GM23248 (cell line): ENCODE measurements at places on chromosomes 4 and X. TPM values are rescaled to one million over a fixed set of nuclear protein-coding genes. Genes with fewer than 3 reads are reported as not detected.

The PRRG3 gene
- not detected in 2 replicates for total RNA-seq

- DNase-seq = peak; percentile 85
Observed at GRCh38 chr4:71186566-71187403, 152.0 kb upstream of the SLC4A4 start.

DNA sequence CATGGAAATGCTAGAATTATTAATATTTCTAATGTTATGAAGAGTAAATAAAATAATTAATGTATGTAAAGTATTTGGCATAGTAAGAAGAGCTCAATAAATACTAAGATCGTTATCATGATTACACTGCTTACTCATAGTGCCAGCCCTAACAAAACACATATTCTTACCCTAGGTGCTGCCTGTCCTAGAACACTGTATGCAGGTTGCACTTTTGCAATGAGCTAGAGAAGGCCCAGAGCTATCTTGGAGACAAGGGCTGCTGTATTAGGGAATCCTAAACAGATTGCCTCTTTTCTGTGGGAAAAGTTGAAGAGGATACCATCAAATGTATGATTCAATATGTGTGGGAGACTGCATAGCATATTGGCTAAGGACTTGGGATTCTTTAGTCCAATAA lies 48.0 kb upstream of the TMEM164 start:
- DNase-seq = peak; percentile 14

DNA sequence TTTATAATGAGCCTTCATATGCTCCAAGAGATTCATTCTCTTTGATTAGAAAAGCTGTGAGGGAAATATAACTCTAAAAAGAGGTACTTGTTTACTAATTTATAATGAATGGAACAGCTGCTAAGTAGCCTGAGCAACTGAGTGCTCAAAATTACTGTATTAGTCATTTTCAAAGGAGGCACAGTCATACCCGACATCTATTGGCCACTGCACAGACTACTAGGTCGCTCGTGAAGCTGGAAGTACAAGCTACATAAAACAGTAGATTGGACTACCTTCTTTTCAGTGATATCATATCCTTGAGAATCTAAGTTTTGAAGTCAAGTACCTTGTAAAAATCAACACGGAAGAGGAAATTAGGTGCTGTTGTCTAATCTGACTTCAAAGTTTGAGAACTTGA lies 52.0 kb upstream of the GLRB start:
- DNase-seq = peak; percentile 20

GRCh38 chr4:42906341-42906740 lies 13.8 kb downstream of the GRXCR1 start:
- no peak for DNase-seq

- no peak for DNase-seq
Observed at GRCh38 chr4:150411520-150411919, 170.4 kb upstream of the MAB21L2 start.

DNA sequence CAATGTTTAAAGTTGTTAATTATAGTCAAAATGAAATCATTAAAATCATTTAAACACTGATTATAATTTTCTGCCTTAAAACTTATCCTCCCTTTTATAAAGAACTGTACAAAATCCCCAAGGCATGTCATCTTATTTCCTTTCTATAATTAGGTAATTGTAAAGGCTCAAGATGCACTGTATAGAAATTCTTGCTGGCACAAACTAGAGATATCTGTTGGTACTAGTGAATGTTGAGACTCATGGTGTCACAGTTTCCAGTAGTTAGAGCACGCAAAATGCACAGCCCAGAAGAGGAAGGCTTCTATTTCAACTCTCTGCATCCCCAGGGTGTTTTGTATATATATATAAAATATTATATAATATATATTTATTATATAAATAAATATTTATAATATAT lies 22.7 kb upstream of the PLA2G12A start:
- DNase-seq = no peak

DNA sequence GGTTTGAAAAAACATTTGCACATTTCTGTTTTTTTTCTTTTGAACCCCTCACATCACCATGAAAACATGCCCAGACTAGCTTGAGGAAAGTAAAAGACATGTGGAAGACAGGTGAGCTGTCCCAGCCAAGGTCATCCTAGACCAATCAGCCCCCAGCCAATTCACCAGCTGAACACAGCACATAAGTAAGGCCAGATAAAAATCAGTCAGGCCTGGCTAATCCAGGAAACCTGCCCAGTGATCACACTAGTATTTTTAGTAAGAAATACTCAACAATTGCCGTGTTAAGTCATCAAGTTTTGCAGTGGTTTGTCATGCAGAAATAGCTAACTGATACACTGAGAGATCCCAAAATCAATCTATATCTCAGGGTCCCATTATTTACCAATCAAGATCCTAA lies 4.4 kb upstream of the SMR3A start:
- DNase-seq = no peak

DNA sequence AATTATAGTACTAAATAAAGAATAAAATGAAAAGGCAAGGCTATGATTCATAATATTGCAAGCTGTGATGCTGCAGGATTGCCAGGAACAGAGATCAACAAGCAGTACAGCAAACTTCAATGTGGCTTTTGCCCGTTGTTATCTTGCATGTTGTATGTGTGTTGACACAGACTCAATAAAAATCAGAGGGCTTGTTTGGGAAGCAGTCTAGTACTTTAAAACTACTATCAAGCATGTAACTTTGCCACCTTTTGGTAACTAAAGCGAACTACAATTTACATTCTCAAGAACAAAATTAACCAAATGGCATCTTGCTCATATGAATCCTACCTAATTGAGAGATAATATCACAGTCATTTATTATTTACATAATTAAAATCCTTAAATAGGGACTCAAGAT lies 79.8 kb upstream of the GPM6A start:
- peak; percentile 50 for DNase-seq
